ENCODE measurements at places on chromosomes 2 and 18.

- DNase-seq, result no peak
These were observed 50.9 kb downstream of the ADNP2 start for GRCh38 chr18:80159713-80160636.

DNA sequence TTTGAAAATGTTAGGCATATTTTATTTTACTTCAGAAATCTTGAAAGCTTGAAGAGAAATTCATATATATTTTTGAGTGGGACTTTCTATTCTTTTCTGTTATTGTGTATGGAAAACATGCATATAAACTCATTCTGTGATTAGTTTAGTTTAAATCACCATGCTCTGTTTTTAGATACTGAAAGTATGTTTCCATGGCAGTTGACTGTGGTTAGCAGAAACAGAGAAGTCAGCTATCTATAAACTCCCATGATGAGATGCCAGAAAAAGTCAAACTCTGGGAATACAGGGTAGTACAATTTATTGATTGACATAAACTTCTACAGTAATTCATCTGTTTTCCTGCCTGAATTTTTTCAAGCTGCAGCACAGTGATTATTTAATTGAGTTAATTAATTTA is 905.3 kb upstream of the VRK2 start:
- no peak for DNase-seq

GRCh38 chr2:117972476-117973123 is 41.3 kb downstream of the CCDC93 start:
- DNase-seq, result peak; percentile 43

DNA sequence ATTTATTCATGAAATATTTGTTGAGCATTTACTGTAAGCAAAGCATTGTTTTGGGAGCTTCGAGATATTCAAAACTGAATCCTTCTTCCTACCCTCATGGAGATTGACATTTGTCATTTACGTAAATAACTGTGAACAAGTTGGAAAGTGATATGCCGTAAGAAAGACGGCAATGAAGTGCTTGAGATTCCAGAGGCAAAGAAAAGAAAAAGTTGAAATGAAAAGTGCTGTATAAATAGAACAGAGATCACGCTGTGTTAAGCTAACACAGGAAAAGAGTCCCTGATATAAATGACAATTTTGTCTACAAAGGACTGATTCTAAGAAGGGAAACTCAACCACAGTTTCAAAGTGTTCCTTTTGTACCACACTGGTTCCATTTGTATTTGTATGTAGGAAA is 1.8 kb downstream of the CHRNA1 start:
- DNase-seq, result no peak

Data from IMR-90 (cell line).